ENCODE measurements at places on chromosomes 3 and 15. TPM values are rescaled to one million over a fixed set of nuclear protein-coding genes. Genes with fewer than 3 reads are reported as not detected.
A peak's percentile ranks its signal among the peaks of the same experiment; 100 is the strongest.

KNG1 gene
- not detected for total RNA-seq

GRCh38 chr15:60590935-60591495, 112.1 kb upstream of the ICE2 start:
- DNase-seq, result peak; percentile 82
- H3K27ac ChIP-seq, result peak overlapping the region; percentile 96
- no peaks in the 10 kb centered on the region for H3K27me3 ChIP-seq
- no peaks in the 10 kb centered on the region for H3K36me3 ChIP-seq

DNA sequence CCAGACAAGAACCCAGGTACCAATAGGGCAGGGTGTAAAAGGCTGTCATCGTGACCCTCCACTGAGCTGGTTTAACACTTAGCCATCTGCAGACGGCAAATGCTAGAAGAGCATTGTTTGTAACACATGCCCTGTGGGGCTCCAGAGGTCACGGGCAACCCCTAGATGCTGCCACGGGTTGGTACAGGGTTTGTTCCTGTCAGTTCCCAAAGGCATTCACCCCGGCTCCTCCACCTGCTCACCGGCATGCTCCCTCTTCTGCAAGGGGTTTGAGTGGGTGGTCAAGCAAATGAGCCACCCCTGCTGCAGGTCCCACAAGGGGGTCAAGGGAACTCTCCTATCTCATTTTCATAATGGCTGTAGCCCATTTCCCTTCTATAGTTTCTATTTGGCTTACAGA, 229.3 kb downstream of the ZPLD1 start:
- no peaks in the 10 kb centered on the region for H3K27me3 ChIP-seq
- H3K4me1 ChIP-seq, result no peaks in the 10 kb centered on the region
- H3K4me3 ChIP-seq, result no peak overlapping the region
- no peak for DNase-seq
- H3K36me3 ChIP-seq, result no peaks in the 10 kb centered on the region

GRCh38 chr3:111926266-111926676, 52.6 kb upstream of the ABHD10 start:
- H3K27ac ChIP-seq, result no peak overlapping the region
- H3K36me3 ChIP-seq, result no peaks in the 10 kb centered on the region
- no peak overlapping the region for H3K4me3 ChIP-seq
- no peaks in the 10 kb centered on the region for H3K27me3 ChIP-seq

- H3K36me3 ChIP-seq, result peaks cover 87% of the 10 kb centered on the region
- no peak overlapping the region for H3K27ac ChIP-seq
- no peaks in the 10 kb centered on the region for H3K27me3 ChIP-seq
- H3K4me3 ChIP-seq, result no peak overlapping the region
- no peak for DNase-seq
- no peaks in the 10 kb centered on the region for H3K4me1 ChIP-seq
Observed at GRCh38 chr3:46998121-46998851, 18.8 kb downstream of the NBEAL2 start.

DNA sequence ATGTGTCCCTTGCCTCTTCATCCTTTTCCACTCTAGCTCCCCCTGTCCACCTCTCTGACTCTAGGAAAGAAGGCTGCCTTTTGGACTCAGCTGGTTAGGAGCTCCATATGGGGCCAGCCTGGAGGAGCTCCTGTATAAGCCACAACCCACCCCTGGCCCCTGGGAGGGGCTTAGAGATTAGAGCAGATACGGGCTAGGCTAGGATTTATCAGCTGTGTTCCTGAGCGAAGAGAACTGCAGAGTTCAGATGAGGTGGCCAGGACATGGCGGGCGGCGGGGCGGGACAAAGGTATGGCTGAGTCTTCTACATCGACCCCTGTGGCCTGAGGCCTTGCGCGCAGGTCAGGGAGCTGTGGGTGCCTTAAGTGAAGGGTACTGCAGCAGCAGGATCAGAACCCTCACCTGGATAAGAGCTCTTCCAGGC, 7.9 kb downstream of the NBEAL2 start:
- H3K27me3 ChIP-seq, result no peaks in the 10 kb centered on the region
- peak overlapping the region; percentile 64 for H3K27ac ChIP-seq
- no peak for DNase-seq

CDHR4 gene
- total RNA-seq, result not detected

- H3K27me3 ChIP-seq, result no peaks in the 10 kb centered on the region
- H3K4me3 ChIP-seq, result no peak overlapping the region
- no peak for DNase-seq
- H3K27ac ChIP-seq, result no peak overlapping the region
- H3K4me1 ChIP-seq, result no peaks in the 10 kb centered on the region
- H3K36me3 ChIP-seq, result no peaks in the 10 kb centered on the region
Observed at GRCh38 chr3:119779731-119780383, 2.0 kb upstream of the NR1I2 start.

DNA sequence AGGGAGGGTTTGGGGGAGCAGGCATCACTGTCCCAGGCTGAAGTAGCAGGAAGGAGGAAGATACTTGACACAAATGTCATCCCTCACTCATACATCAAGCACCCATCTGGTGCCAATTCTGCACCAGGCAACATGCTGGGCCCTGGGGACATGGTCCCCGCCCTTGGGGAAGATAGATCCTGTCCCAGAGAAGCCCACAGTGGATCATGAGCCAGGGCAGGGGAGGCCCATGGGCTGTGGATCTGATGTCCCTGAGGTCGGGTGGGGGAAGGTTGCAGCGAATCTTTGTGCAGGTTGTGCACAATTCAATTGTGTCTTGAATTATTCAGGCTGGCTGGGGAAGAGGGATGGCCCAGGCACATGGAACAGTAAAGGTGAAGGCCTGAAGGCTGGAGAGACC, 6.4 kb upstream of the CCDC33 start:
- no peak overlapping the region for H3K4me3 ChIP-seq
- H3K36me3 ChIP-seq, result no peaks in the 10 kb centered on the region
- H3K27ac ChIP-seq, result no peak overlapping the region

DNA sequence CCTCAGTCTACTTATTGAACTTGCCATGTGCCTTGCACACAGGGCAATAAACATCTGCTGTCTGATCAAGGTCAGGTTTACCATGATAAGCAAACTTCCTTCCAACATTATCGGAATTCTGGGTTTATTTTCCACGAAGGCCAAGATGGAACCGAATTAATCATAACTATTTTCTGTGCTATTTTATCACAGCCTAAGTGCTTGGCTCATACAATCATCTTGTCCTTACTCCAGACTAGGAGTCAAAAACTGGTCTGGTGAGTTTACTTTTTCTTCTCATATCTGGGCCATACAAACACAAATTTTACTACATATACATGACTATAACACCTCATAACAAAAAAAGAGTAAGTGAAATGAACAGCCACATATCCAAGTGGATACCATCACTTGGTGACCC, 2.3 kb downstream of the FBN1 start:
- no peaks in the 10 kb centered on the region for H3K36me3 ChIP-seq
- peaks cover 24% of the 10 kb centered on the region for H3K27me3 ChIP-seq
- peak overlapping the region; percentile 78 for H3K4me3 ChIP-seq
- peaks cover 30% of the 10 kb centered on the region for H3K4me1 ChIP-seq
- H3K27ac ChIP-seq, result peak overlapping the region; percentile 86
- DNase-seq, result no peak

GMNC gene
- total RNA-seq, result not detected

SATB1 gene
- 27.4 TPM for total RNA-seq

GRCh38 chr15:75107908-75108838, 84.8 kb downstream of the PPCDC start:
- no peak for DNase-seq
- H3K4me3 ChIP-seq, result no peak overlapping the region
- no peaks in the 10 kb centered on the region for H3K36me3 ChIP-seq
- H3K27me3 ChIP-seq, result no peaks in the 10 kb centered on the region

GLDN gene
- 4.6 TPM for total RNA-seq

- H3K36me3 ChIP-seq, result no peaks in the 10 kb centered on the region
- peaks cover 12% of the 10 kb centered on the region for H3K27me3 ChIP-seq
- no peak overlapping the region for H3K27ac ChIP-seq
- peak overlapping the region; percentile 56 for H3K4me3 ChIP-seq
- peaks cover 24% of the 10 kb centered on the region for H3K4me1 ChIP-seq
Observed at GRCh38 chr3:133038731-133039375, 662 bp downstream of the TMEM108 start.

CCDC80 gene
- total RNA-seq, result 11.6 TPM

DNA sequence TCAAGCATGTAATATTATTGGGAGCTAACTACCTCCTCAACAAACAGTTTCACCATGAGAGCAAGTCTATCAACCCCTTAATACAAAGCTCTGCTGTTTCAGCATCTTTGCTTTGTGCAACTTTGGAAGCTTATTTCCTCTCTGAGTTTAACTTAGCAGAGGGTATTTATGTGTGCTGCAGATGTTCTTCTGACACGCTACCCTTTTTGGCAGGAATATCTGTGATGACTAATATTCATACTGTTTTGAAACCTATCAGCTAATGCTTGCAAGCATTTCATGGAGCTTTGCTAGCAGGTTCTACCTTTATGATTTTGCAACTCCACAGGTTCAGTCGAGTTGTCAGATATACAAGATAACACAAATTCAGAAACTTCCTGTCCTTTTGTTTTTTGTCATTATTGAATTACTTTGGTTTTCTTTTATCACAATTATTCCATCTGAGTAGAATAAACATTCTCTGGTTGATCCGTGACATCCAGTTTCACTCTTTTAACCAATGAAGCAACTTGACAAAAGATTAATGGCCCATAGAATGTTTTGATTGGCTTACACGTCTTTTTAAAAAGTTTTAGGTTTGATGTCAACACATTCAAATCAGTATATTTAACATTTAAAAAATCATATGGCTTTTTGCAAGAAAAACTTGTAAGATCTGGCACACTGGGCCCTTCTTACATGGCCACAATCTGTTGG, 1.7 kb upstream of the SLC9A9 start:
- no peak overlapping the region for H3K4me3 ChIP-seq
- H3K36me3 ChIP-seq, result no peaks in the 10 kb centered on the region
- no peaks in the 10 kb centered on the region for H3K27me3 ChIP-seq
- peaks cover 48% of the 10 kb centered on the region for H3K4me1 ChIP-seq
- DNase-seq, result no peak

- peaks cover 7% of the 10 kb centered on the region for H3K4me1 ChIP-seq
- no peaks in the 10 kb centered on the region for H3K36me3 ChIP-seq
- H3K4me3 ChIP-seq, result no peak overlapping the region
- no peaks in the 10 kb centered on the region for H3K27me3 ChIP-seq
- H3K27ac ChIP-seq, result no peak overlapping the region
Observed at GRCh38 chr3:101200461-101200860, 119.9 kb downstream of the IMPG2 start.

SAMD7 gene
- not detected for total RNA-seq

DNA sequence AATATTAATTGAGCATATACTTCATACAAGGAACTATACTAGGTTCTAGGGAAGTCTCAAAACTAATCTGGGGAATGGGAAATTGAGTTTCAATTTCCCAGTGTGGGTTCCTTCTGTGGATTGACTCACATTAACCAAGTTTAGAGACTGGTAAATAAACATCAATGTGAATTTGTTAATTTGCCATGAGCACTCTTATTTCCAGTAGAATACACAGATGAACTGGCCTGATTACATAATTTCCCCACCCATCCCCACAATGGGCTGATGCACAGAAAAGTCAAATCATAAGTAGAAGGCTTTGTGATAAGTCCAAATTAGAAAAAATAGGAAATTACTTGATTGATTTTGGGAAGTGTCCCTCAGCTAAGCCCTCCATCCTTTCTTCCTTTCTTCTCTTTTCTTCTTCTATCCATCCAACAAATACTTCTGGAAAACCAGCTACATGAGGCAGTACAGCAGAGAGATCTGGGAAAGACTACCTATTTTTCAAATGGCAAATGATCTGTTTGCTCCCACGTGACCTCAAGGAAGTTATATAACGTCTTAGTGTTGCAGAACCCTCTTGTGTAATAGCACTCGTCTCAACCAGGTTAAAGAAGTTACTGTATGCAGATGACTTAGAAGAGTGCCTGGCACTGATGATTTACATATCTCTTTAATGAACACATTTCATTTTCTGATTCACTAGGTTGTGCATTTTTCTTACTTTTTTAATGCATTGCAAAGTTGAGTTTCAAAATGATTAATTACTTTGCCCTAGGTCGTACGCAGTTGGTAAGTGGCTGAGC, 312.3 kb downstream of the SV2B start:
- H3K4me3 ChIP-seq, result no peak overlapping the region
- no peaks in the 10 kb centered on the region for H3K27me3 ChIP-seq
- peaks cover 15% of the 10 kb centered on the region for H3K4me1 ChIP-seq

- no peaks in the 10 kb centered on the region for H3K27me3 ChIP-seq
- H3K4me3 ChIP-seq, result no peak overlapping the region
- DNase-seq, result no peak
Observed at GRCh38 chr3:11275926-11276325, 3.7 kb downstream of the ATG7 start.

LSAMP gene
- total RNA-seq, result 4.3 TPM

DNA sequence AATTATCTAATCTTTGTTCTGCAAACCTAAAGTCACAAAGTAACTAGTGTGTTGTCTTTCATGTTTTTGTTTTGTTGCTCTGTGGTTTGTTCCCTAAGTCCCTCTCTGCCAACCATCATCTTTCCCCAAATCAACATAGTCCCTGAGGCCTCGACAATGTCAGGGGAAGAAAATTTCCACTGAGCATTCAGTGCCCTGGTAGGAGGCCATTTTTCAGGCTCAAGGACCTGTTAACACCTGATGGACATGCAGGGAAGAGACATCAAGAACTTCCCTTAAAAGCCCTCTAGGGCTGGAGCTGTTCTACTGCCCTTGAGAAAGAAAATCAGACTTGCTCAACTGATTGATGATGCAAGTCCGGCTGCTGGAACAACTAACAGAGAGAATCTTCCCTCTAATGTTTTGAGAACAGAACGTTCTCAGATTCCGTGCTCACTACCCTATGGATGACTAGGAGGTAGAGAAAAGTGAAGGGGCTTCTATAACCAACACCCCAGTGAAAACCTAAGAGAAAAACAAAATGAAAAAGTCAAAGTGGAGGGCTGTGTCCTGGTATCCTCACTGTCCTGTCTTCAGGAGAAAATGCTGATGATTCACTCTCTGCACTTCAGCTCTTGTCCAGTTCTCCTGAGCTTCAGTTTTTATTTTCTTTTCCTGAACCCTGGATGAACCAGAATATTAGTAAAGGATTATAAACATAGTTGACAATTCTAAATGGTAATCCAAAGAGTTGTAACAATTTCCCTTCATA, 373.1 kb downstream of the FOXP1 start:
- peak overlapping the region; percentile 78 for H3K27ac ChIP-seq
- H3K4me3 ChIP-seq, result no peak overlapping the region
- H3K27me3 ChIP-seq, result no peaks in the 10 kb centered on the region
- H3K4me1 ChIP-seq, result peaks cover 20% of the 10 kb centered on the region
- no peak for DNase-seq
- no peaks in the 10 kb centered on the region for H3K36me3 ChIP-seq

DNA sequence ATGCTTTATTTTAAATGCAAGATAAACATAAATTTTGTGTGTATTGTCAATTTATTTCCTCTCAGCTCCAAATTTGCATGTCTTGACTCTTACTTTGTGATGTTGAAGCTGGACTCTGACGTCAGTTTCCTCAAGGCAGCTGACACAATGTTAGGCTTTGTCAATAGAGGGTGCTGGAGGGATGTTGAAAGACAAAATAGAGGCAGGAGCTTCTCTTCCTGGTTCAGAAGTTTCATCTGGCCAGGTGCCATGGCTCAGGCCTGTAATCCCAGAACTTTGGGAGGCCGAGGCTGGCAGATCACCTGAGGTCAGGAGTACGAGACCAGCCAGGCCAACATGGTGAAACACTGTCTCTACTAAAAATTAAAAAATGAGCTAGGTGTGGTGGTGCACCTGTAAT, 408.6 kb downstream of the GBE1 start:
- DNase-seq, result no peak
- no peaks in the 10 kb centered on the region for H3K36me3 ChIP-seq
- no peaks in the 10 kb centered on the region for H3K27me3 ChIP-seq
- no peaks in the 10 kb centered on the region for H3K4me1 ChIP-seq
- no peak overlapping the region for H3K27ac ChIP-seq
- H3K4me3 ChIP-seq, result no peak overlapping the region

GRCh38 chr15:84982301-84982920, 755 bp downstream of the PDE8A start:
- H3K4me3 ChIP-seq, result peak overlapping the region; percentile 96
- peaks cover 41% of the 10 kb centered on the region for H3K4me1 ChIP-seq
- H3K36me3 ChIP-seq, result no peaks in the 10 kb centered on the region
- H3K27ac ChIP-seq, result peak overlapping the region; percentile 92

All from suprapubic skin (tissue), 4 donors.